ENCODE measurements at places on chromosomes 2 and 18.
A peak's percentile ranks its signal among the peaks of the same experiment; 100 is the strongest.

DNA sequence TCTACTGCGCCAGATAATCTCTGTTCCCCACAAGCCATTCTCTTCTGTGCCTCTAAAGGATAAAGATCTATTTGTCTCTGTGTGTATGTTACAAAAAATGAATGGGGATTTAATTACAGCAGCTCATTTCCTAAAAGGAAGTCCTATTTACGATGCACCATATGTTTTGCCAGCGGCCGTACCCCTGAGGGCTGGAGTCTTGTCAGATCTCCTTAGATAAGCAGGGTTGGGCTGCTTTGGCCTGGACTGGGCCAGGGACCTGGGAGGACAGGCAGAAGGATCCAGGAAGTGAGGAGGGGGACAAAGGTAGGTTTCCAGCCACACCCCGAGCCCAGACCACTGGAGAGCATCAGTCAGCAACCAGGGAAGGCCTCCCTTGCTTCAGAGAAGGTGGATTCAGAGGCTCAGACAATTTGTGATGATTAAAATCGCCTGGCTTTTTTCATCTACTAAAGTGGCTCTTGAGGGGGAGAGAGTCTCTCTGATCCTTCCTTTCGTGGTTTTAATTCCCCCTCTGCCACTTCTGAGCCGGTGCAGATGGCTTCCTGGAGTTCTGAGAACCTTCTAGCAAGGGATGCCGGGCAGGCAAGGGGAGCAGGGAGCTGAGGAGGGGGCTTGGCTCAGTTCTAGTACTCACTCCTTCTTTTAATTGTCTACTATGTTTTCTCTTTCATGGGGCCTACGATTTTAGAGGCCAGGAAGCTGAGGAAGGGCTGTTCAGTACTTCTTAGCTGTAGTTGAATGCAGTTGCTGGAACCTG lies 42.1 kb downstream of the MYCN start:
- DNase-seq, result no peak

GRCh38 chr18:32669549-32670165 lies 103.2 kb downstream of the KLHL14 start:
- DNase-seq, result peak; percentile 34

DNA sequence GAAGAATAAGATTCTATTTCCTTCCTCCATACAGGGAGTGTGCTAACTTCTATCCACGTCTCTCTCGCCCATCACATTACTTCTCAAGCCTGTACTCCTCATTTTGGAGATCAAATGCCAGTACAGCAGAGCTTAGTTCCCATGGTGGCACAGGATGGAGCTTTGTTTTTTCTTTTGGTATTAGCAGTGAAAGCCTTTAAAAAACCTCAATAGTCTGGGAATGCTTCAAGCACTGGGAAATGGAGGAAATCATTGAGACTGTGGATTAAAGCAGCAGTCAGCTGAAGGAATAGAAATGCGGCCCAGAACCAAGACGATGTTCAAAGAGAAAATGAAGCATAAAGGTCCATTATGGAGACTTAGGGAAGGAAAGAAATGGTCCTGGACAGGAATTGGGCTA lies 102.3 kb downstream of the NRXN1 start:
- no peak for DNase-seq

GRCh38 chr2:120348737-120349439 lies 3.0 kb downstream of the INHBB start:
- no peak for DNase-seq

- no peak for DNase-seq
Measured at GRCh38 chr2:189860161-189860560, 75.9 kb downstream of the PMS1 start.

- no peak for DNase-seq
Measured at GRCh38 chr2:158810731-158811460, 15.8 kb downstream of the DAPL1 start.

GRCh38 chr18:2376707-2377106 lies 194.6 kb downstream of the METTL4 start:
- DNase-seq, result no peak

GRCh38 chr2:46999857-47000678 lies 84.5 kb upstream of the MCFD2 start:
- no peak for DNase-seq

DNA sequence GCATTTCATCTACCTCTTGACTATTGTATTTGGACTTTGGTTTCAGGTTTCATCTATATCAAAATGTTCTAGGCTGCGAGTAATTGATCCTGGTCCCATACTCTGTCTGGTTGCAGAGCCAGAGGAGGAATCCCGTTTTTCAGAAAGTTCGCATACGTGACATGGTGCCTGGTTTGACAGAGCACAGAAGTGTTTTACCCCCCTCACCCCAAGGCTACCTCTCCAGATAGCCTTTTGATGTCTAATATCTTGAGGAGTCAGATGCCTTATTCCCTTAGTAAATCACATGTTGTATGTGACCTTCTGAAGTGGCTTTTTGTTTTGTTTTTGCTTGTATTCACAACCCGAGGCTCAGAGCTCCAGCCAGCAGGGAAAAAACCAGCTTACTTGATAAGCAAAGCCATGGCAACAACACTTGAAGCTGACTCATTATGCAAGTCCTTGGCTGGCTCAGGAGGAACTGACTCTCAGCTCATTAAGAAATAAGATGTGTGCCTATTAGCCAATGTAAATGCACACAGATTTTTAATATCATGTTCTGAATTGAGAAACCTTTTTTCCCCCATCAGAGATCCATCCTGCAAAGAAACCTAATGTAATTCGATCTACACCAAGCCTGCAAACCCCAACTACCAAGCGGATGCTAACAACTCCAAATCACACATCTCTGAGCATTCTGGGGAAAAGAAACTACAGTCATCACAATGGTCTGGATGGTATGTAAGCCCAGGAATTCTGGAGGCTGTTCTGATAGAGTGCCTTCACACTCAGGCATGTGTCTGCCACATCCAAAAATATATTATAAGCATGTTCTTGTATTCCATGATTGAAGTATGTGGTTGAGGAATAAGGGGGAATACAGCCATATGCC lies 41.4 kb downstream of the OXER1 start:
- peak; percentile 47 for DNase-seq

- no peak for DNase-seq
Measured at GRCh38 chr18:57542812-57543427, 43.6 kb downstream of the FECH start.

DNA sequence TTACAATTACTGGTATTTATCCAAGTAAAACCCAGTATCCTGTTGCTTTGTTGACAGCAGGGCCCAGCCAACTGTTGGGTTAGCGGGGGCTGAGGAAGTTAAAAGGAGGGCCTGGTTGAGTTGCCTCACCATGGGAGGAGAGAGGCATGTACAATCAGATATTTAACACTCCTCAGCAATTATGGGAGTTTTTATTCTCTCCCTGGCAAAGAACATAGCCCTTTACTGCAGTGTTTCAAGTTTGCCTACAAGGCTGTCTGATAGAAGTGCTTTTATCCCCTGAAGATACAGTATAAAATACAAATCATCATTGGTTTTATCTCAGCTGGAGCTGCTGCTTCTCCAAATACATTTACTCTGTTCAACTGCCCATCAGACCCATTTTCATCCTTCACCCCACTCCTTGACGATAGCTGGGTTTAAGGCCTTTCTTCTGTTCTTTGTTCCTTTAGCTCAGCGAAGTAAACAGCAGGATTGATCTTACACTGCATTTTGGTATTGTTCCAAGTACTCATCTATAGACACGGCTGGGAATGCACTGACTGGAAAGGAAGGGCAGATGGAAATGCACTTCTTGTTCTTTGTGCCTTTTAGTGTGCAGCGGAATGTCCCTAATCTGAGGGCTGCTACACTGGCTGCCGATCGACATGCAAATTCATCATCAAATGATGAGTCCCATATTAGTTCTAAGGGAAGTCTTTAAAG lies 402.5 kb upstream of the SPRED2 start:
- no peak for DNase-seq

- DNase-seq, result no peak
Measured at GRCh38 chr2:83900862-83901261, 558.2 kb downstream of the SUCLG1 start.

All from NAMALWA (cell line).